Stimulated activated CD8-positive, alpha-beta memory T cell treated with anti-CD3 and anti-CD28 coated beads, Interleukin-12 subunit alpha, Interleukin-12 subunit beta, amount 100 ng/mL, for 1 hour (primary cell): ENCODE measurements at places on chromosomes 12 and 14.

DNA sequence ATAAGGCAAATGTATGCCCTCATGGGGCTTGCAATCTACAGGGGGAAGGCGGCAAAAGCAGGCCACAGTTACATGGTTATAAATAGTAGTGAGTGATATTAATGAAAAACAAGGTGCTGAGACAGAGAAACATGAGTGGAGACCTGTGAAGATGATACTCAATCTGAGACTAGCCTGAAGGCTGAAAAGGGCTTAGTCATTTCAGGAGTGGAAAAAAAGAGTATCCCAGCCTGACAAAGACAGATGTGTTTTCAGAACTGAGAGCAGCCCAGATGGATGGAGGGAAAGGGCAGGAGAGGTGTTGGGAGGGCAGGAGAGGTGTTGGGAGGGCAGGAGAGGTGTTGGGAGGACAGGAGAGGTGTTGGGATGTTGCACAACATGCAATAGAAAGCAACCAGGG lies 181.9 kb downstream of the C12orf42 start:
- no peak for DNase-seq

DNA sequence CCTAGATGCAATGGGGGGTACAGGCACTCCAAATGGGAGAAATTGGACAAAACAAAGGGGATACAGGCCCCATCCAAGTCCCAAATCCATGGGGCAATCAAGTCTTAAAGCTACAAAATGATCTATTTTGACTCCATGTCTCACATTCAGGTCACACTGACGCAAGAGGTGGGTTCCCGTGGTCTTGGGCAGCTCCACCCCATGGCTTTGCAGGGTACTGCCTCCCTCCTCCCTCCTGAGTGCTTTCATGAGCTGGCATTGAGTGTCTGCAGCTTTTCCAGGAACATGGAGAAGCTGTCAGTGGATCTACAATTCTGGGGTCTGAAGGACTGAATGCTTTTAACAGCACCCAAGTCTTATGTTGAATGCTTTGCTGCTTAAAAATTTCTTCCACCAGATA lies 274.5 kb upstream of the LRIG3 start:
- no peak for DNase-seq

DNA sequence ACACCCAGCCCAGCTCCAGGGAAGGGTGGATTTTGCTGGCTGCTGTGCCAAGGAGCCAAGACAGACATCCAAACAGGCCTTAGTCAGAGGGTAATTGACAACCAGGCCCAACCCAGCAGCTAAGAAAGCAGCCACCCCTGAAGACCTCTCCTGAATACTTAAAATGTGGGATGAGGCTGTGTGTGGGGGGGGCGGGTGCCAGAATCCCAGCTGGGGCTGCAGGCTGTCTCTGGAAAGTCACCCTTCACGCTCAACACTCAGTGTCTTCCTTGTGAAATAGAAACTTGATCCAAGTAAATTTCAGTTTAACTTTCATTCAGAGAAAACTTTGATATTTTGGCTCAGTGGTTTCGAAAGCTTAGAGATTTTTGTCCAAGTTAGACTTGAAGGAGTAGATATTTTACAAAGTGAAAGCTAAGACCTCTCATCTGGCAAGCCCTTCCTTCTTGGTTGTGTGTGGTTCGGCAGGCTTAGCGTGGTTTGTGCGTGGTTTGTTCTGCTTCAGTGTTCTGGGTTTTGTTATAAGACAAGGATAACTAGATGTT lies 5.1 kb downstream of the PAPLN start:
- DNase-seq, result no peak

DNA sequence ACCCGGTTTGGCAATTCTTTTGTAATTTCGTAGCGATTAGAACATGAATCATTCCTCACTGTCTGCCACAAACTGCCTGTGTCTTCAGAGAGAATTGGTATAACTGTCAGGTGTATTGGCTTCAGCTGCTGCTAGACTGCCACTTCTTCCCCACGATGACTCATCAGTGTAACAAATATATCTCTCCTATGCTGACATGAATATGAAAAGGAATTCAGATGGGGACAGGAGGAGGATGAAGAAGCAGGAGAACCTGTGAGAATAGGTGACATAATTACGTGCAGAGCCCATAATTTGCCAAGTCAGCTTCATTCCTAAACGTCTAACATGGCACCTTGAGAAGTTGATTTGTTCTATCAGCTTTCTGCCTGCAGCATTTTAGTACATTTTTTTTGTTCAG lies 64.9 kb downstream of the FRMD6 start:
- no peak for DNase-seq

- no peak for DNase-seq
These were observed 46.5 kb upstream of the SAV1 start for GRCh38 chr14:50714450-50715073.

GRCh38 chr12:131851741-131852550 lies 23.8 kb downstream of the MMP17 start:
- DNase-seq, result no peak

GRCh38 chr12:50201987-50202521 lies 34.9 kb upstream of the CERS5 start:
- no peak for DNase-seq

GRCh38 chr12:5194306-5194705 lies 150.6 kb downstream of the KCNA5 start:
- DNase-seq, result no peak

GRCh38 chr12:82682851-82683261 lies 3.9 kb upstream of the TMTC2 start:
- no peak for DNase-seq

DNA sequence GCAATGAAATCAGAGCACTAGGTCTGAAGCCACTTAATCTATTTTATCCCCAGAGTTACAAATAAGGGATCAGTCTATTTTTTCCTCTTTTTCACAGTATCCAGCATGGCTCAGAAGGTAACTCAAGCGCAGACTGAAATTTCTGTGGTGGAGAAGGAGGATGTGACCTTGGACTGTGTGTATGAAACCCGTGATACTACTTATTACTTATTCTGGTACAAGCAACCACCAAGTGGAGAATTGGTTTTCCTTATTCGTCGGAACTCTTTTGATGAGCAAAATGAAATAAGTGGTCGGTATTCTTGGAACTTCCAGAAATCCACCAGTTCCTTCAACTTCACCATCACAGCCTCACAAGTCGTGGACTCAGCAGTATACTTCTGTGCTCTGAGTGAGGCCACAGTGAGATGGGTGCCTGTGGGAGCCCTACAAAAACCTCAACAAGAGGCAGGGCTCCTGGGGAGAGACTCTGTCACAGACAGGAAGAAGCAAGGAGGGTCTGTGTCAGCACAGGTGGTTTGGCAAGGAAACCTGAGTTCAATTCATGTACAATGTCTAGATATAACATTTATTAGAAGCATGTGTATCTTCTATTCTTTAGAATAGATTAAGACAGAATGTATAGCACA lies 334.3 kb upstream of the OR4E1 start:
- no peak for DNase-seq

DNA sequence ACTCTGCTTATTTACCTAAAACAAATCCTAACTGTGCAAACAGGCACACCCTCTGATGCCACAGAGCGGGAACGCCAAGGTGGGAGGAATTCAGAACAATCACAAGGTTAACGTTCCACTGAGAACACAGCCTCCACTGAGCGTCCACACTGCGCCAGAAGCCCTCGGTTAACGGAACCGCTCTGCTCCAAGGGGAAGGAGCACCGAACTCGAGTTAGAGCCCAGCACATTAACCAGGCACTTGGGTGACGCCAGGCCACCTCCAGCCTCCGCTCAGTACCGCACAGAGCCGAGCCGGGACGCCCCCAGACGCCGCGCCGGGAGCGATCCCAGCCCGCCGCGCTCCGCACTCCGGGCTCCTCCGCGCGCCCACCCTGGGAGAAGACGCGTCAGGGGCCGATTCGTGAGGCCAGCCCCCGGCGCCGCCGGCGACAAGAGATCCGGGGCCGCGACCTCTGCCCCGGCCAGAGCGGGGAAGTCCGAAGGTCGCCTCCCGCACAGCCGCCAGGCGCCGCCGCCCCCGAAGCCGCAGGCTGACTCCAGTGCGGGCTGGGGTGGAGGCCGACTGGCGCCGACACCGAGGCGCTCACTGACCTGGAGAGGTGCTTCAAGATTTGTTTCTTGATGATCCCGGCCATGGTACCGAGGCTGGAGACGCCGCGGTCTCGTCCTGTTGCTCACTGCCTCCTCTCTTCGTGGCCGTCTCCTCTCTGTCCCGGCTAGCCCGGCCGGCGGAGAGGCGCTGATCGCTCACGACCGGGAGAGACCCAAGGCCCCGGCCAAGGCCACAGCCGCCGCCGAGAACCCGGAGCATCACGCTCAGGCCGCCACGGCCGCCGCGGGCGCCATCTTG lies 450 bp downstream of the BLTP3B start:
- DNase-seq, result peak; percentile 5

- DNase-seq, result peak; percentile 2
These were observed 51.6 kb upstream of the SRP54 start for GRCh38 chr14:34931206-34931605.

DNA sequence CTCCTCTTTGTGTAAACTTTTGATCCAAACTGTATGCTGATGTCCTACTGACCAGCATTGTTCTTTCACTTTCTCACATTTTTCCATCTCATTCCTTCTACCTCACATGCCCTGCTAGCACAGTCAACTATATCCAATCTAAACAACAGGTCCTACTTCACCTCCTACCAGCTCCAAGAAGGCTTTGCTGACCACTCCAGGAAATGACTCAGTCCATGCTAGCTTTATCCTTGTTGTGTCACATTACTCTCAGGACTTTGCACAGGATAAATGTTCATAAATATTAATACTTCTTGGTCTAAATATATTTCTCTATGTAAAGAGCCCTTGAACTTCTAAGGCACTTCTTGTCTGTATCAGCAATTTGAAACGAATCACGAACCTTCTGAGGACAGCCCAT lies 64.9 kb upstream of the PCED1B start:
- no peak for DNase-seq

DNA sequence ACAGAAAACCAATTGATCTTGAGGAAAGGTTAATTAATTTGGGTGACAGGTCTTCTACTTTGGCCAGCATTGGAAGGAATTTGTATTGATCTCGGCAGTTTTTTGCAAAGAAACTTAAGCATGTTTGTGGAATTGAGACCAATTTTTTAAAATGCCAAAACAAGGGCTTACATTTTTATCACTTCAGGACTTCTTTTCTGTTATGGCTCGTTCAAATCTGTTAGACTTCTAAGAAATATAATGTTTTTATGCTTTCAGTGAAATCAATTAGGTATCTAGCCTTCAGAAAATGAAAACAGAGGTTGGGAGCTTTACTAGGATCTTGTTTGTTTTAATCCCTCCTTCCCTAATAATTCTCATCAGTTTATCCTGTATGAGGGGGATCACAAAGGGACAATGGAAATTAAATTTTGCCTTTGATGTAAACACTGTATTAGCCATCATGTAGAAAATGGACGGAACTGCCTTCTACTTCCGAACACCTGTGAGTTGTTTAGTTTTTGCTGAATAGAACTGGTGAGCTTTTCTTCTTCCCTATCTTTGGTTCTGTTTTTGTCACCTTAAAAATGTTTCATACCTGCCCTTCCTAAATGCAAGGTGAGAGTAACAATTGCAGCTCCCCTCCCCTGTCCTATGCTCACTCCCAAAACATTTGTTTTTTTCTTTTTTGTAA lies 7.8 kb downstream of the FOXA1 start:
- DNase-seq, result no peak

- no peak for DNase-seq
These were observed 62.6 kb downstream of the PDZRN4 start for GRCh38 chr12:41250748-41251147.

DNA sequence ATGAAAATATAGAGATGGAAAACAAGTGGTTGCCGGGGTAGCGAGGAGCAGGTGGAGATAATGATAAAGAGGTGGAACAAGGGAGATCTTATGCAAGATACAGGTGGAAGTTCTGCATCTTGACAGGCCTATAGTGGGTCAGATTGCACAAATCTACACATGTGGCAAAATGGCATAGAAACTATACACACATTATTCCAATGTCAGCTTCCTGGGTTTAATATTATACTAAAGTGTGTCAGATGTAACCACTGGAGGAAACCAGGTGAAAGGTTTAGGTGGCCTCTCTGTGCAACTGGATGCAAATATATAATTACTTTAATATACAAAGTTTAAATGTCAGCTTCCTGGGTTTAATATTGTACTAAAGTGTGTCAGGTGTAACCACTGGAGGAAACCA lies 1.1 kb downstream of the SLC38A4 start:
- no peak for DNase-seq
